ENCODE measurements at places on chromosomes 2 and 18.

GRCh38 chr2:127121353-127121752 is 14.4 kb upstream of the BIN1 start:
- no peak for DNase-seq

GRCh38 chr2:36413218-36413617 is 57.6 kb downstream of the CRIM1 start:
- DNase-seq = no peak

DNA sequence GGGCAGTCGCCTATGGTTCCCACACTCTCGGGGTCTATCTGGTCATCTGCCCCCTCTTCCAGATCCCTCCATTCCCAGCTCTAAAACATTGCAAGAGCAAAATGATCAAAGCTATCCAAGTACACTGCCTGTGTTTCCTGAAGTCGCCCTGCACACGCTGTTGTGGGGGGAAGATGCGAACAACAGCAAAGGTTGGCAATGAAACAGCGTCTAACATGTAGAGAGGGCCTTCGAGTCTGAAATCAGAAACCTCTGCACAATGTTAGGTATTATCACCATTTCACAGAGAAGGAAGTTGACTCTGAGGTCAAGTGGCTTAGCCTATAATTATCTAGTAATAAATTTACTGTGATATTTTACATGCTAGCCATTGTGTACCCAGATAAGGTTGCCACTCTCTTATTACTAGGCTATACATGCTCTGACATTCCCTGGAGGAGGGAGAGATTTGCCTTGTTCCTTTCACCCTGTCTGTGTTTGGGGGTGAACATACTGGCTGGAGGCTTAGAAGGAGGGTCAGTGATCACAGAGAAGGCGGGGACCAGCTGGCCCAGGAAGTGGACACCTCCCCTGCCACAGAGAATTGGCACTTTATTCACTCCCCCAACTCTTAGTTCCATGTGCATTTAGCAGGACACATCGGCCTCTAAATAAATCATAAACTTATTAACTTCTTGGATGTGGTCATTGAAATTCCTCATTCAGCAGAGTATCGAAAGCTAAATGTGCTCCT is 36.8 kb downstream of the KCTD1 start:
- DNase-seq = no peak

GRCh38 chr2:220932041-220932440 is 640.1 kb downstream of the EPHA4 start:
- DNase-seq = no peak

- DNase-seq = no peak
Observed at GRCh38 chr2:75616933-75617332, 29.6 kb upstream of the MRPL19 start.

DNA sequence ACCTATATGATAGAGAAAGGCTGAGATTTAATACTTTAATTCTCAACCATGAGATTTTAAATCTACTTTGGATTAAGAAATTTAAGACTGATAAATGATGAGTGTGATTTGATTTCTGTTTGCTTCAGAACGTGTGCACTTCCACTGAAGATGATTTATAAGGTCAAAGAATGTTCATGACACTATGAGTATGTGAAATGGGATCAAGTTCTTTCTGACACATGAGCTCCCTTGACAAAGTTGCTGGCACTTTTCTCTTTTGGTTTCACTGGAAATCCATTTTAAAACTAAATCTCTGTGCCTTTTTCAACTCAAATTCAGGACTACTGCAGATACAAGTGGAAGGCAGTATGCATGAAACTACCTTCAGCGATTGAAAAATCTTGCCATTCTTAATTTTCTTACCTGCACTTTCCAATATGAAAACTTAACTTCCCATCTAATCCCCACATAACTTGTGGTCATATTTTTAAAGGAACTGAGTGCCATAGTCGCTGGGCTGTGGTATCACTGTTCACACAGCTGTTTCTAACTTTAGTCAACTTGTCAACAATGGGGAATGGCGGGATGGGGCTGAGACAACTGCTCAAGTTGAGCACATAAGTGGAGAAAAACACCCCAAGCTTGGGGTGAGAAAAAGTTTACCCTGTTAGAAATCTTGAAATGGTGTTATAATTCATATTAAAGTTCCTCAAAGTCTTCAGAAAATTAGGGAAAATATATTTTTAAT is 51.8 kb upstream of the TTN start:
- no peak for DNase-seq

DNA sequence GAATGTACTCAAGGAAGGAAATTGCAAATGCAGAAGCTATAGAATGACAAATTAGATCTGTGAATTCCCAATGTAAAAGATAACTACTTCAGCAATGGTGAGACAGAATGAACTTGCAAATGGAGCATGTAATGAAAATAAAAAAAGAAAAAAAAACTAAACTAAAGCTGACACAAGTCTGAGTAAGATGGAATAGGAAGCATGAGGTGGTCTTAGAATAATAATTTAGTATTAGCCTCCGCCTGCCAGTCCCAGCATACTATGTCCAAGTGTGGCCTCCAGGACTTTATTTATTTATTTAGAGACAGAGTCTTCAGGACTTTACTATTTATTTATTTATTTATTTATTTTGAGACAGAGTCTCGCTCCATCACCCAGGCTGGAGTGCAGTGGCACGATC is 37.4 kb upstream of the SLC39A10 start:
- DNase-seq = no peak

DNA sequence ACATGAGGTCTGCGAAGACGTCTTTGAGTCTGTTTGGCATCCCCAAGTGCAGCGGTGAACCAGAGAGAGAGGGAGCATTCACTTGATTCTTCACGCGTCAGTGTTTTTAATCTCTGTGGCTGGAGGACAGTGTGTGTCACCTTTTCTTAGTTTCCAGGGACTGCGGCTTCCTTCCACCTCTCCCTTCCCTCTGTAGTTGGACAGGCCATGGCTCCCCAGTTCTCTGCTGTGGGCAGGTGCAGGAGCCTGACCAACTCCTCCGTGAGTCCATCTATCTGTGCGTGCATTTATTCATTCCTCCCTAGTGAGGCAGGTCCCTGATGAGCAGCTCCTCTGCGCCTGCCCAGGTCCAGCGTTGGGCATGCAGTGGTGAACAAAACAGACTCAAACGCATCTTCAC is 42.9 kb downstream of the AGAP1 start:
- no peak for DNase-seq

DNA sequence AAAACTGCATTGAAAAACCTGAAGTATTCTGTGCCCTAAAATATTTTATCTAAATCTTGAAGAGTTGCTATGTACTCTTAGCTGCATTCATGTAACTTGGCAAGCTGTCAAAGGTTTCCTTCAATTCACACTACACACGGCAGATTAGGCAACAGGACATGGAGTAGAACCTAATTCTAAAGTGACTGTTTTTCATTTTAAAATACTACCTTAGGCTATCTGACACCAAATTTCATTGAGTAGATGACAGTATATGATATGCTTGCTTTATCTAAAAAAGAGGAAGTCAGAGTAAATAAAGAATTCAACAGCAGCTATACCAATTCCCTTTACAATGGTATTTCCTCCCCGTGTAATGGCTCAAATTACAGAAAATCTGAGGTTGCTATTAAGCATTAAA is 45.4 kb downstream of the EXOC6B start:
- DNase-seq = no peak

- no peak for DNase-seq
Observed at GRCh38 chr2:200578778-200579177, 7.0 kb upstream of the AOX1 start.

DNA sequence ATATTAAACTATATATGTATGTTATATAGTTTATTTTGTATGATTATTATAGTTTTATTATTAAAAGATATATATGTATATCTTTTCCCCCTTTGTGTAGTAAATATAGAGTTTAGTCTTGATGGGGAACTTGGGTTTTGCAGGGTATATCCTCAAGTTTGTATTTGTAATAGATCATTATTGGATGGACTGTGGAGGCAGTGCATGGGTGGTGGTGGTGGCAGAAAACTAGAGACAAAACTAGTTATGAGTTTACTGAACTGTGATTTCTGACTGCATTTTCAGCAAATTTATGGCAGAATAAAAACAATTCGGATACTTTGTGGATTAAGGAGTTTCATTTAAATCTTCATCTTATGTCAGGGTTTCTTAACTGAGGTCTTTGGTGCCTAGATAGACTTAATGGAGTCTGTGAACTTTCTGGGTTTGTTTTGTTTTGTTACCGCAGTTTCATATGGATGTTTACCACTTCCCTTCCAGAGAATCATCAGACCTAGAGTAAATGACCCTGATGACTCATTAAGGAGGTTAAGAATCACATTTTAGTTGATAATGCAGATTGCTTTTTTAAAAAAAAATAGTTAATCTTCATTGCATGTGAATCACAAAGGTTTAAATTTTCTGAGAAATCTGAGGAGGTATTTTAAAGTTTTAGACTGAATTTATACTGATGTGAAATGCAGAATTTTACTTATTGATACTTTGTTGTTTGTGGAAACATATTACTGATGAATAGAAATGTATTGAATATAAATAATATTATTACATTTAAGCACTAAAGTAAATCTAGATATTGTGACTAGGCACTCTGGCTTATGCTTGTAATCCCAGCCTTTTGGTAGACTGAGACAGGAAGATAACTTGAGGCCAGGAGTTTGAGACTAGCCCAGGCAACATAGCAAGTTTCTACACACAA is 14.5 kb downstream of the EPC2 start:
- DNase-seq = no peak

All from NCI-H2107 (cell line).